ENCODE measurements at places on chromosomes 2 and 18.

DNA sequence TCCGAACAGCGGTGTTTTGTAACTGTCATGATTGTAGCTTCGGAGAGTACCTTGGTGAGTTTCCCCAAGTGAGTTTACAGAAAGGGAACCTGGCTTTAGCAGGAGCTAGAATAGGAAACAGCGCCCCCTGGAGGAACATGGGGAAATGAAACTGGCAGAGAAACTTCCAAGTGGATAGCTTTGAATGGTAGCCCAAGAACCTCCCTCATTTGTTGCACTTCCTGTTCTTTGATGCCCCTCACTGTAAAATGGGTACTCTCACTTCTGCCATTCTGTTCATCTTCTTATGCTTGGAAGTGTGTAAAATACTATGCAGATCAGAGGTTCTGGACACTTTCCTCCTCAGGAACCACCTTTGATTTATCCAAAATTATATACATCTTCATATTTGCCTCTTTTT is 36.2 kb downstream of the CHST10 start:
- DNase-seq = peak; percentile 86

DNA sequence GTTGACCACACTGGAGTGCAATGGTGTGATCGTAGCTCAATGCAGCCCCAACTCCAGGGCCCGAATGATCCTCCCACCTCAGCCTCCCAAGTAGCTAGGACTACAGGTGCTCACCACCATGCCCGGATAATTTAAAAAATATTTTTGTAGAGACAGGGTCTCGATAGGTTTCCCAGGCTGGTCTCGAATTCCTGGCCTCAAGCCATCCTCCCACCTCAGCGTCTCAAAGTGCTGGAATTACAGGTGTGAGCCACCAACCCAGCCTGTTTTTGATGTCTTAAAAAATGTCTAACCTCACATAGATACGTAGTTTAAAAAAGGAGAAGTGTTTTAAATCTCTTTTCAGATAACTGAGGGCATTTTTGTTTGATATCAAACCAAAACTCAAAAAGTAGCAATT is 37.6 kb downstream of the IMPA2 start:
- DNase-seq = no peak

GRCh38 chr2:134574611-134575330 is 144.0 kb downstream of the TMEM163 start:
- no peak for DNase-seq

GRCh38 chr18:45121146-45121545 is 440.5 kb downstream of the SETBP1 start:
- DNase-seq = no peak

DNA sequence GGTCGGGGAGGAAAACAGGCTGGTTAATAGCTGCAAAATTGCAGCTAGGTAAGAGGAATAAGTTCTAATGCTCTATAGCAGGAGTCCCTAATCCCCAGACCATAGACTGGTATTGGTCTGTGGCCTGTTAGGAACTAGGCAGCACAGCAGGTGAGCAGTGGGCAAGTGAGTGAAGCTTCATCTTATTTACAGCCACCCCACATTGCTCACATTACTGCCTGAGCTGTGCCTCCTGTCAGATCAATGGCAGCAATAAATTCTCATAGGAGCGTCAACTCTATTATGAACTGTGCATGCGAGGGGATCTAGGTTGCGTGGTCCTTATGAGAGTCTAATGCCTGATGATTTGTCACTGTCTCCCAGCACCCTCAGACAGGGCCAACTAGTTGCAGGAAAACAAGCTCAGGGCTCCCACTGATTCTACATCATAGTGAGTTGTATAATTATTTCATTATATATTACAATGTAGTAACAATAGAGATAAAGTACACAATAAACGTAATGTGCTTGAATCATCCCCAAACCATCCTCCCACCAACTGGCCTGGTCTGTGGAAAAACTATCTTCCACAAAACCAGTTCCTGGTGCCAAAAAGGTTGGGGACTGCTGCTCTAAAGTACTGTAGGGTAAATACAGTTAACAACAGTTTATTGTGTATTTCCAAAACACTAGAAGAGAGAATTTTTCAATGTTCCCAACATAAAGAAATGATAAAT is 91.7 kb upstream of the TFCP2L1 start:
- peak; percentile 16 for DNase-seq

DNA sequence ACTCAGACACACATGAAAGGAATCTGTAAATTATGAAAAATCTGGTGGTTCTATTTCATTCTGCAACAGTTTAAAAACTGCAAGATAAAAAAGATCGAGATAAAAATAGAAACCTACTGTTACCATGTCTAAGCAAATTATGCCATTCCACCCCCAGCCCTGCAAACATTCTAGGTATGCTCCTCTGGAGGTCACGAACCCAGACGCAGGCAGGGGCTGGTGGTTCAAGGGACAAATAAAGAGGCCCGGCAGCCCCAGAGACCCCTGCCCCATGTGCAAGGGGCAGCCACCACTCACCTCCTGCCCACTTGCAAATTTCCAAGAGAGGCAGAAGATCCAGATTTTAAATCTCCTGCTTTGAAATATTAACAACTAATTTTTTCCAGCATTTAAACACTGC is 210.5 kb downstream of the ANAPC1 start:
- no peak for DNase-seq

- DNase-seq = peak; percentile 93
Measured at GRCh38 chr18:62710417-62710816, 4.9 kb upstream of the PHLPP1 start.

DNA sequence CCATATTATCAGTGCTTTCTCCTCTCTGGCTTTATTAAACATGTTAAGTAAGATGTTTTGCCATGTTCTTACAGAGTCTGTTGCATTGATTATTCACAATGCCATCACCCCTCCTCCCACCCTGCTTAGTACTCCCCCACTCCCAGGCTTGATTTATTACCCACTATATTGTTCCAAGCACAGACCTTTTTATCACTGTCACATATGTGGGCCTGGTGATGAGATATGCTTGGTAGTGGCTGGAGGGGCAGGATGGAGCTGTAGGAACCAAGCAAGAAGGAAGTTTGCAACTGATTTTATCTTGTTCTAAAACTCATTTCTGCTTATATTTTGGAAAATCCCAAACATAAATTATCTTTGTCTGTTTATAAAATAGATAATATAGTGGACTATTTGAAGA is 748.2 kb upstream of the CELF4 start:
- DNase-seq = no peak

DNA sequence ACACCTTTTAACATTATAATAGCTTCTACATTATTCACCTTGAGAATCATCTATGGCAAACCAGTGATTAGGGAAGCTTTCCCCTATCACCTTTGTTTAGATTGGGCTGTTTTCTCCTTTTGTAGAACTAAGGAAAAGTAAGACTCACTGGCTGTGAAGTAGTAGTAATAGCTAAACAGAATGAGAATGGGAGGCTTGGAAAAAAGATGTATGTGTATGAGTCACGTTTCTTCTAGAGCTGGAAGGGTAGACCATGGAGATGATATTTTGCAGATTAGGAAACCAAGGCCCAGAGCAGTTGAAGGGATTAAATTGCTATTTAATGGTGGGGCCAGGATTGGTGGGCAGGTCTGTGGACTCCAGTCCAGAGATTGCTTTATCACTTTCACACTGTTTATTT is 214.5 kb downstream of the MCFD2 start:
- DNase-seq = no peak

DNA sequence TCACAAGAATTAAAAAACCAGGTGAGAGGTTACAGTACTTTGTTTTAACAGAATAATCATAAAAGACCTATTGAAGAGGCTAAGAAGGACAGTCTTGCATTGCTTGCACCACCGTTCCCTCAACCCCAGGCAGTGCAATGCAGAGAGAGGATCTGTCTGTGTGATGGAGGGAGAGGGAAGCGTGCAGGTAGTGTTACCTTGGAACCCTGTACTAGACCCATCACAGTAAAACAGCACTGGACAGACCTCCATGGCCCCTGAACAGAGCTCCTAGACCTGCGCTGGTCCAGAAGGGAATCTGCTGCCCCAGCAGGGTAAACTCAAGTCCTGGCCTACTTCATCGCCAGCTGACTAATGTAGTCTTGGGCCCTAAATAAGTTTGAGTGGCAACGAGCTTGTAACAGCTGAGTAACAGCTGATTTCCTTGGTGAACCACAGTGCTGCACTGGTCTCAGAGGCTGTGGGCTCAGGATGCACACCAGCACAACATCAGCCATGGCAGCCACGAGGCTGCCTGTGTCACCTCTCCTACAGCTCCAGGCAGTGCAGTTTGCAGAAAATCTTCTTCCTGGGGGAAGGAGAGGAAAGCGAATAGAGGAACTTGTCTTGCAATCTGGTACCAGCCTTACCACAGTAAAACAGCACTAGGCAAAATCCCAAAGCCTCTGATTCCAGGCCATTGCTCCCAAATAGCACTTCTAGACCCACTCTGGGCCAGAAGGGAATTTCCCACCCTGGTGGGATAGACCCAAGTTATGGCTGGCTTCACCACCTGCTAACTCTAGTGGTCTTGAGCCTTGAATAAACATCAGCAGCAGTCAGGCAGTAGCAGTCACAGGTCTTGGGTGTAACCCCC is 417.2 kb downstream of the CDH7 start:
- no peak for DNase-seq

GRCh38 chr18:36337679-36338402 is 40.3 kb downstream of the FHOD3 start:
- DNase-seq = no peak

GRCh38 chr18:28995319-28995718 is 818.4 kb upstream of the CDH2 start:
- DNase-seq = no peak

- DNase-seq = peak; percentile 18
Measured at GRCh38 chr2:169767243-169767888, 31.3 kb upstream of the SSB start.

DNA sequence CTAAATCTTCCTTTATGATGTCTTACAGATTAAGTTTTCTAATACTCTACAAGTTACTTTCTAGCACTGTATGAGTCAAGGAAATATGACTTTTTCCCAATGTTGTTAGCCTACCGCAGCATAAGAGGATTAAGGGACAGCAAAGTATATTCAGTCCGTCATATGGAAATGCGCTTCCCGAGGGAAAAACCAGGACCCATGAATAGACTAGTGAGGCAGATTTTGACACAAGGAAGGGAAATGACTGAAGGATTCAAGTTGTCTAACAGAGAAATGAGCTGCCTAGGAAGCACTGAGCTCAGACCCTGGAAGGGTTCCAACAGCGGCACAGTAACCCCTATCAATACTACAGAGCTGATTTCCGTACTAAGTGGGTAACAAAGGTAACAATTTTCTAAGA is 12.0 kb downstream of the SEPTIN10 start:
- DNase-seq = no peak

GRCh38 chr2:120597595-120598193 is 138.0 kb upstream of the GLI2 start:
- no peak for DNase-seq

DNA sequence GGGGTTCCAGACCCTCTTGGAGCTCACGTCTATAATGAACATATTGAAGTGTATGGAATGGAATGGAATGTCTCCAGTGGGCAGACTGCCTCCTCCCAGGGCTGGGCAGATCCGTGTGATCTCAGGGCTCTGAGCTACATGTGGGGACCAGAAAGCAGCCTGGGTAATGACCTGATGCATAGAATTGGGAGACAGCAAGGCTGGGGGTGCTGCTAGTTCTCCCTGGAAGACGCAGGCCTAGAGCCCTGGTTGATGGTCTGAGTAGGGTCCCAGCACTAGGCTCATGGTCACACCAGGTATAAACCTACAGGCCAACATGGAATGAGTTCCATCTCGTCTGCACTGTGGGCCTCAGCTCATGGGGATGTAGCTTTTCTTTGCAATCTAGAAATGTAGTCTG is 46.7 kb downstream of the ACAA2 start:
- no peak for DNase-seq

- DNase-seq = peak; percentile 87
Measured at GRCh38 chr2:170313347-170313991, 135.5 kb downstream of the MYO3B start.

GRCh38 chr2:7196883-7197282 is 279.7 kb downstream of the RNF144A start:
- DNase-seq = no peak

DNA sequence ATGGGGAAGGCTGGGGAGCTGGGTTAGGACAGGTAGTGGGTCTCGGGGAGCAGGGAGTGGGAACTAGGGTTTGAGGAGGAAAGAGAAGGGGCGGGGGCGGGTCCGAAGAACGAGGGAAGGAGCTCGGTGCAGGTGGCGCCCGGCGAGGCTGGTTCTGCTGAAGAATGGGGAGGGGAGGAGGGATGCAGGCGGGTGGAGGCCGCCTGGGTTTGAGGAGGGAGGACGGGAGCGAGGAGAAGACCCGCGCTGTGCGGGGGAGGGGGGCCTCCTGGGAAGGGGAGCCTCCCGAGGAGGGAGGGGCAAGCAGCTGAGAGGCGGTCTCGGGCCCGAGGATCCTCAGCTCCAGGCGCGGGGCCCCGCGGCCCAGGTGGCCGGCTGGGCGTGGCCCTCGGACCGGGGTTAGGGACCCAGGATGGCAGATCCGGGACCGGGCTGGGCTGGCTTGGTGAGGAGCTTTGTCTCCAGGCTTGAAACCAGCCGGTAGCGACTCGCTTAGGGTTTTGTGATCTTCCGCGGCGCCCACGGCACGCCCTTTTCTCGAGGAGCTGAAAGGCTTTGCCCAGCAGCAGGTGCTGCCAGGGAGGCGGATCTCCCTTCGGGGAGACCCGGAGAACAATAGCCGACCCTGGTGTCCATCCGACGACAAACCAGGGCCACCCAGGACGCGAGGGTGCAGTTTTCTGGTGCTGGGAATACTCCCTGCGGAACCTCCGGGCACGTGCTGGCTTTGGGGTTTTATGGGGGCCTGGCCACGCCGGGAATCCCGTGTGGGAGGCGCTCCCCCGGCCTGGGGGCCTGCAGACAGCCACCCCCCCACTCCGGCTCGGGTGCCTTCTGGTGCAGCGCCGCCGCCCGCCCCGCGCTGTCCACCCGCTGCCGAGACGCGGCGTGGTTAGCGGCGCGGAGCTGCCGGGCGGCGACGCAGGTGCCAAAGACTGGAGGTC is 1.4 kb downstream of the DPYSL5 start:
- peak; percentile 76 for DNase-seq

DNA sequence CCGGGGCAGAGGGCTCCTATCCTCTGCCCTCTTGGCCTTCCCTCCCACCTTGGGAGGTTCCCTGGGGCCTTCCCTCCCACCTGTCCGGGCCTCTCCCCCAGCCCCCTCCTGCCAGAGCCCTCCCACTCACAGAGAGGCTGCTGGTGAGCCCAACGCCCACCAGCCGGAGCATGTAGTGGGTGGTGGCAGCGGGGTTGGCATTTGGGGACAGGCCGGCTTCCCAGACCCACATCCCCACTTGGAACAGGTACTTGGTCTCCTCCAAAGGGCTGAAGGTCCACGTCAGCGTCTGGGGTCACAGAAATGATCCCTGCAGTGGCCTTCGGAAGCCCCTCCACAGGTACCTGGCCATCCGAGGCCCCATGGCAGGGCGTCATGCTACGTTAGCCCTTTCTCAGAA is 19.3 kb downstream of the CFAP65 start:
- DNase-seq = no peak

GRCh38 chr2:133972786-133973185 is 281.1 kb upstream of the MGAT5 start:
- no peak for DNase-seq

Data from NCI-H2081 (cell line).